GM12878 (cell line): ENCODE measurements at places on chromosomes 6 and 20.
A peak's percentile ranks its signal among the peaks of the same experiment; 100 is the strongest.

GRCh38 chr20:19741924-19742323, 16.1 kb upstream of the RIN2 start:
- DNase-seq, result no peak

GRCh38 chr6:54813892-54814291, 32.7 kb upstream of the FAM83B start:
- DNase-seq, result no peak

DNA sequence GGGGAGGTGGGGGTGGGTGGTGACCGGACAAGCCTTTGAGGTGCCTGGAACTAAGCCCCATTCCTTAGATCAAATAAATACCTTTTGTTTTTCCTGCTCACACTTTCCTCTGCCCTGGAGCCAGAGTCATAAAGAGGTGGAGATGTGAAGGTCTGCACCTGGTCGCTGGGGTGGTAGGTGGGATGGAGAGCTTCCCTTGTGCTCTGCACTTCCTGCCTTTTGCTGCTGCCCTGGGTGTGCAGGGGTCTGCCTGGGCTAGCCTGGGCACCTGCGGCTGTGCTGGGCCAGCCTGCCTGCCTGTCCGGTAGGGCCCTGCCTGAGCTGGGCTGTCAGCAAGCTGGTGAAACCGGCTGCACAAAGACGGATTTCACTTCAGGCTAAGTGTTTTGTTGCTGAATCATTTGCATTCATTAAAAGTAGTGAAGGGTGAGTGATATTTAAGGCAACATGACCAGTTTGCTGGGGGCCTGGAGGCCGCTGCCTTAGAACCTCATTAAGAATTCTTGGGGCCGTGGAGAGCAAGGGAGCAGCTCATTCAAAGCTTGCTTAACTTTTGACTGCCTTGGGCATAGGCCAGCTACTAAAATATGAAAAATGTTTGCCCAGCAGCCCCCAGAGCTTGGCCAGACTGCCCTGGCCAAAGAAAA, 20.5 kb downstream of the PTK7 start:
- DNase-seq, result no peak

DNA sequence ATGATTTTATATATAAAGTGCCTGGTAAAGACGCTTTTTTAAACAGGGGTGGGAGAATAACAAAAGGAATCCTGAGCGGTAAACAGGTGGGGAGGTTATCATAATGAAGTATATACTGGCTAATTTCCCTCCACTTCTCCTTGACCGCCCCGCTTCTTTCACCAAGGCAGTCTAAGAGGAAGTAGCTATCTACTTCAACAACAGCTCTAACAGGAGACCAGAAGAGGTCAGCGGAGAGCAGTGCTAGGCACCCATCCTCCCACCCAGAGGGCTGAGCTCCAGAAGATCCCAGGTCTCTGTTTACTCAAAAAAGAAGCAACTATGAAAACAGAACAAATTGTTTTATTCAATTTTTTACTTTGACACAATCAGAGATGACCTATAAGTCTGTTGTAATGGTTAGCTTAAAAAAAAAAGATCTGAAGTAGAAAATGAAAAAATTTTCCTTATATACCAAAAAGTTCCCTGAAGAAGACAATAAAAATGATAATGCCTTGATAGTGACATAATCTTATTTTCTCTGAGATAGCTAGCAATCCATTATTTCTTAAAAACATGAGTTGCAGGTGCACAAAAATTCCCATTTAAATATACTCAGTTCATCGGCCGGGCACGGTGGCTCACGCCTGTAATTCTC, 141.1 kb downstream of the PDSS2 start:
- DNase-seq, result peak; percentile 7

DNA sequence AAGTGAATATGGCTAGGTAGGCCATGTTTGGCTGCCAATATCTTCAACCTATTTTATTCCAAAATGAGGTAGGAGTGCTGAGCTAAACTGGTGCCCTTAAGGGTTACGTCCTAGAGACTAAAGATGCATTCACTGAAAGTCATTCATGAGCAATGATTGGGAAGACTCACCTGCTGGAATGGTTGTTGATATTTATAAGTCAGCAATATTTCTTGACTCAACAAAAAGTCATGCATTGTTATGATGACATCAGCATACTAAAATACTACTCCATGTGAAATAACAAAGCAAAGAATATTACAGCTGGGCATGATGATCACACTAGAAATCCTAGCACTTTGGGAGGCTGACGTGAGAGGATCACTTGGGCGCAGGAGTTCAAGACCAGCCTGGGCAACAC, 17.6 kb upstream of the NUP153 start:
- DNase-seq, result no peak
